ENCODE measurements at places on chromosomes 5 and 9. TPM values are rescaled to one million over a fixed set of nuclear protein-coding genes. Genes with fewer than 3 reads are reported as not detected.

DNA sequence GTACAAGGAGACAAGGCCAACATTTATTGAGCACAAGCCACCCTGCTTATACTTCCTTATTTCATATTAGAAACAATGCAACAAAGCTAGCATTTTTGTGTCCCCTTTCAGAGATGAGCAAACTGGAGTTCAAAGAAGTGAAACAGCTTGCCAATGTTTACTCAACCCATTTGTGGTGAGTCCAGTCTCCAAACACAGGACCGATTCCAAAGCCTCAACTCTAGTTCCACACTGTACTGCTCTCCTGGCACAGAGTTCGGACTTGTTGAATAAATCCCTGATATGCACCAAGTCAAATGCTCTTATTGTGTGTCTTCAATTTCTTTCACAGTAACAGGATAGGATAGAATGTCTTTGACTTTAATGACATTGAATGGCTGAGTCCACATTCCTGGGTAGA is 604.8 kb upstream of the BRINP1 start:
- no peaks in the 10 kb centered on the region for H3K27me3 ChIP-seq
- H3K27ac ChIP-seq: no peak overlapping the region
- no peaks in the 10 kb centered on the region for H3K4me1 ChIP-seq
- H3K4me3 ChIP-seq: no peak overlapping the region
- no peaks in the 10 kb centered on the region for H3K36me3 ChIP-seq

DNA sequence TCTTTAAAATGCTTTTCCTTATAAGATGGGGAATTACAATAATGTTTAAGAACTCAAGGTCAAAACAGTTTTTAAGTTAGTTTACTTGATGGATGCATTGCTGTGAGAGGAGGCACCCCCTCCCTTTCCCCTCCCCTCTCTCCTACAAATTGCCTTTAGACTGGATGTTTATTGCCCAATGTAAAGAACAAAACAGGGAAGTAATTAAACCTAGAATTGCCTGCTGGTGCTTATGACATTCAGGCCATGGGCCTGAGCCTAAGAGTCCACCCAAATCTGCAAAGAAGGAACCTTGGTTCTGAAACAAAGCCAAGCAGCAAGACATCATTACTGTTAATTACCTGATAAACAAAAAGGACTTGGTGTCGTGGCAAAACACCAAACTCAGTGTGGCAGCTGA is 630.3 kb downstream of the ISL1 start:
- H3K27me3 ChIP-seq: no peaks in the 10 kb centered on the region
- H3K36me3 ChIP-seq: no peaks in the 10 kb centered on the region
- H3K27ac ChIP-seq: no peak overlapping the region
- H3K4me1 ChIP-seq: no peaks in the 10 kb centered on the region
- H3K4me3 ChIP-seq: no peak overlapping the region

DNA sequence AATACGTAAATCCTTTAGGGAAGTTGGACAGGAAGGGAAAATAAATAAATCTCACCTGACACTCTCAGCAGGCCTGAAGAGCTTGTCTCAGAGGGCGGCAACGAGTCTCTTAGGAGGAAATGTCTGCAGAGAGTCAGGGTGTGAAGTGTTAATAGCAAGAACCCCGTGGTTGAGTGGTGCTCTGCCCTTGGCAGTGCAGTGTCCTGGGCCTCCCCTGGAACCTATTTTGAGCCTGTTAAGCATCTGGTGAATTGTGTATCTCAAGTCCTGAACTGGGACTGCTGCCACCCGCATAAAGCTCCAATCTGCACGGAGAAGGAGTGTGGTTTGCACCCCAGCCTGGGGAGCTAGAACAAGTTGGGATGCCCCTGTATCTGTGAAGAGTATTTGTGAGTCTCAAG is 211.8 kb downstream of the GOLPH3 start:
- H3K36me3 ChIP-seq: no peaks in the 10 kb centered on the region
- no peak overlapping the region for H3K27ac ChIP-seq
- H3K4me3 ChIP-seq: no peak overlapping the region
- no peaks in the 10 kb centered on the region for H3K27me3 ChIP-seq
- DNase-seq: no peak
- no peaks in the 10 kb centered on the region for H3K4me1 ChIP-seq

- H3K27me3 ChIP-seq: no peaks in the 10 kb centered on the region
- no peaks in the 10 kb centered on the region for H3K4me1 ChIP-seq
- H3K27ac ChIP-seq: no peak overlapping the region
- H3K36me3 ChIP-seq: no peaks in the 10 kb centered on the region
- H3K4me3 ChIP-seq: no peak overlapping the region
Measured at GRCh38 chr5:148476302-148476701, 92.5 kb downstream of the FBXO38 start.

DNA sequence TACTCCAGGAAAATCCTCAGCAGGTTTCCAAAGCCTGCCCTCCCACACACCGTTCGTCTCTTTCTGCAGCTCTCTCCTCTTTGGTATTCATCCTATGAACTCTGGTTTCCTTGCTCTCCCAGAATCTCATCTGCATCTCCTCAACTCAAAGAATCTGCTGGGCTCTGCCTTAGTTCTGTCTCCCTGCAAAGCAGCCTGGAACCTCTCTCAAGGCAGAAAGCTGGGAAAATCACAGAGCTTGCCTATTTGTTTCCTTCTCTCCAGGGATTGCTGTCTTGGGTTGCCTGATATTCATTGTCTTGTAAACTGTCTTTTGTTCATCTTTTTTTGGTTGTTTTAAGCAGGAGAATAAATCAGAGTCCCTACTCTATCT is 5.3 kb upstream of the ERAP2 start:
- H3K4me3 ChIP-seq: no peak overlapping the region
- peak overlapping the region; percentile 23 for H3K27ac ChIP-seq
- no peaks in the 10 kb centered on the region for H3K27me3 ChIP-seq
- H3K4me1 ChIP-seq: peaks cover 55% of the 10 kb centered on the region
- no peaks in the 10 kb centered on the region for H3K36me3 ChIP-seq

- H3K4me1 ChIP-seq: no peaks in the 10 kb centered on the region
- H3K27me3 ChIP-seq: peaks cover 3% of the 10 kb centered on the region
- no peaks in the 10 kb centered on the region for H3K36me3 ChIP-seq
- no peak overlapping the region for H3K4me3 ChIP-seq
- DNase-seq: no peak
Measured at GRCh38 chr5:74140409-74140808, 500.1 kb downstream of the ENC1 start.

DNA sequence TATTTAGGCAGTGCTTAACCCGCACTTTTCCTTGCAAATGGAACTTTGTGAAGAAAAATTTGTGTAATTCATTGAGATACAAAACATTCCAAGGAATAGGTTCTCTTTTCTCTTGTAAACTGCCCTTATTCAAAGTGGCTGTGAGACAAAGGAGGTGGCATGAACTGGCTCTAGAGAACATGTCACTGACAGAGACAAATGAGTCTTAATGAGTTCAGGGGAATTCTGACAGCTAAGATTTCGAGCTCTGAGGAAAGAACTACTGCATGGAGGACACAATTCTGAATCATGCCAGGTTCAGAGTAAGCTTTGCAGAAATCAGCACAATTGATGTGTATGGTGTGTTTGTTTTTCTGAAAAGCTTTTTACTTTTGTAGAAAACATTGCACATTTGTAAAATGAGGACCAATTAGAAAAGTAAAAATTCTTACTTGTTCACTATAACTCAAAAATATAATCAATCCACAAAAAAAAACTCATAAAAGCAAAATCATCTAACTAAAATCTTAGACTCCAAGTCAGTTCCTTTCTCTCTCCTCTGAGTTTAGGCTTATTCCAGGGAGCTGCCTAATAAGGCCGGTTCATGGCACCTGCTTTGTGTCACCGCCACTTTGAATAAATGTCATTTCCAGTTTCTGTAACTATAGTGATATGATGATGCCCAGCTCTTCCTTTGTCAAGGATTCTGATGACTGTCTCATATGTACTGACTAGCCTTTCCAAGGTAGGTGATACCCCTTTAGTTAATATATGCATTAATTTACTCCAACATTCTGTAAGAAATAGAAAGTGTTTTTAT is 163.2 kb downstream of the HCN1 start:
- no peak overlapping the region for H3K27ac ChIP-seq
- no peaks in the 10 kb centered on the region for H3K4me1 ChIP-seq
- no peak for DNase-seq
- no peak overlapping the region for H3K4me3 ChIP-seq

GRCh38 chr5:151607304-151607703 is 16.2 kb upstream of the FAT2 start:
- no peaks in the 10 kb centered on the region for H3K27me3 ChIP-seq
- no peaks in the 10 kb centered on the region for H3K36me3 ChIP-seq
- DNase-seq: no peak
- peaks cover 10% of the 10 kb centered on the region for H3K4me1 ChIP-seq
- H3K27ac ChIP-seq: no peak overlapping the region

DNA sequence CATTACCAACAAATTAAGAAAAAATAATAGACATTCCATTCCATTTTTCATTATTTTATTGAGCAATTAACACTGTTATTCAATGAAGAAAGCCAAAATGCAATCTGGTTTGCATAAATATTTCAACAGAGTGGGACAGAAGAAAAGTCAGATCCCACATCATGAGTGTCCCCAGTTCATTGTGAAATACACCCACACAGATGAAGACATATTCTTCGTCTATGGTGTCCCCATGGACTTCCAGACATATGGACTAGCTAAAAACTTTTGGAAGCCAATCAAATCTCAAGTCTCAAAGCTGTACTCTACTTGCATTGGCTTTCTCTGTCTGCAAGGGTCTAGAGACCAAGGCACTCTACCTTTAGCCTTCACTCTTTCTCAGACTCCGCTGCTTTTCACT is 194.3 kb downstream of the SEMA5A start:
- H3K36me3 ChIP-seq: no peaks in the 10 kb centered on the region
- no peak for DNase-seq
- H3K27me3 ChIP-seq: no peaks in the 10 kb centered on the region
- no peak overlapping the region for H3K27ac ChIP-seq
- H3K4me1 ChIP-seq: no peaks in the 10 kb centered on the region
- H3K4me3 ChIP-seq: no peak overlapping the region

DNA sequence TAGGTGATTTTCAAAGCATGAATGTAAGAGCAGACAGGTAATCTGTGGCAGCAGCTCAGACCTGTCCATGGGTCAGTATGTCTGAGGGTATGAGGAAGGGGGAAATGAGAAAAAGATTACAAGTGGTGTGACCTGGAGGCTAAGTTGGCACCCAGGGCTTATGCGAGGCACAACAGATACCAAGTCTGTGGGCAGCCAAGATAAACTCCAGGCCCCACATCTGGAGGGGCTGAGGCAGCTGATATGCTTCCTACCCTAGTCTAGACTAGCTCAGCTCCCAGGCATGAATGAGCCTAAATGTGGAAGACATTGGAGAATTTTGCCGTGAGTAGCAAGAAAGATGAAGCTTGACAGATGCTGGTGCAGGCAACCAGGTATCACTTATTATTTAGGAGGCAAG is 151.7 kb downstream of the PIK3R1 start:
- no peak overlapping the region for H3K4me3 ChIP-seq
- no peak overlapping the region for H3K27ac ChIP-seq

Gene MEGF10
- not detected for total RNA-seq

Gene C5orf63
- total RNA-seq: 11.9 TPM

Gene ADRB2
- total RNA-seq: 2.8 TPM

Gene NUTM2G
- total RNA-seq: not detected

Gene FOXD1
- total RNA-seq: 0.18 TPM

Gene PITX1
- not detected for total RNA-seq

Gene RNF183
- total RNA-seq: not detected

Gene NDUFA8
- total RNA-seq: 18.2 TPM

Measured in naive thymus-derived CD4-positive, alpha-beta T cell (primary cell).